ENCODE measurements at places on chromosomes 16 and 17.

DNA sequence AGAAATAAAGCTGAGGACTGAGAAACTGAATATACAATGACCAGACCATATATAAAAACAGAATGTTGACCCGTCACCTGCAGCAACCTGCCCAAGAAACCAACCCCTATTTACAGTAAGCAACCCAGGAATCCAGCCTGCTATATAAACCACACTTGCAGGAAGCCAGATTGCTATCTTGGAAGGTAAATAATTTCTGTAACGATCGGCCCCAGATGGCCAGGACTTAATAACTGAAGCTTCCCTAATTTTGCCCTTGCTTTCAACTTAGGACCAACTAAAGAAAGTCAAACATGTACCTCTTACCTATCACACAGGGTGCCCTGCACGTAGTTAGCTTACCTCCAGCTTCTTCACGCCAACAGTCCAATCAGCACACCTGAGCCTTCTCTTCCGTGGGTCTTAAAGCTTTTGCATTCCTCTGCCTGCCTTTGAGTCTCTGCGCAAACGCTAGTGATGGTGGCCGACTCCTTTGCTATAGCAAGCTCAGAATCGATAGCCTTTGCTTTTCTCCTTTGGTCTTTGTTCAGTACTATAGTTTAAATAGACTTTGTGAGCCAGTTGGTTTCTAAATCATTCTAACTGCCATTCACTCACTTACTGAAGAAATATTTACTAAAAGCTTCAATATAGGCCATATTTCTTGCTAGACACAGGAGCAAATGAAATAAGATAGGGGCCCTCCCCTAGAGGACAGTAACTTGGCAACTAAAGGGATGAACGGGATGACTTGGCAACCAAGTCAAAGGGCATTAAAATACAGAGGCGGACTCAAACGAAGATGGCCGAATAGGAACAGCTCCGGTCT is 31.3 kb downstream of the MPHOSPH6 start:
- no peak for DNase-seq

DNA sequence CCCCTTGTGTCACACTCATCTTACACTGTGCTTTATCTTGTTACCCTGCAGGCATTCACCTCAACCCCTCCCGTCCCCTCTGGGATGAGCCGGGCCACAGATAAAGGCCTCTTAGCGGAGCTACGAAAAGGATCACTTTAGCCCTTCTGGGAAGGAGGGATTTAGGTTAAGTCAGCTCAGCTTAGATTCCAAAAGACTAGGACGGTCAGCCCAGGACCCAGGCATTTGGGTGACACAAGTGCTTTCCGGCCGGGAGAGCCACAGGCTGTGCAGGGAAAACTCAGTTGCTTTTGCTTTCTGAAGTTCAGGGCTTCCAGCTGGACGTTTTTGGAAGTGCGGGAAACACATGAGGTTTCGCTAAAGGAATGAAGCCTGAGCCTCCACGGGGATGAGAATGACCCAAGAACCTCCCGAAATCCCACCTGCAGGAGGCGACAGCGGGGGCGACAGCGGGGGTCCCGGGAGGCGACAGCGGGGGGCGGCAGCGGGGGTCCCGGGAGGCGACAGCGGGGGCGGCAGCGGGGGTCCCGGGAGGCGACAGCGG is 11.6 kb upstream of the METRNL start:
- DNase-seq: no peak

- no peak for DNase-seq
Observed at GRCh38 chr17:11324846-11325420, 83.9 kb downstream of the SHISA6 start.

- no peak for DNase-seq
Observed at GRCh38 chr16:67672306-67672705, 5.7 kb downstream of the C16orf86 start.

DNA sequence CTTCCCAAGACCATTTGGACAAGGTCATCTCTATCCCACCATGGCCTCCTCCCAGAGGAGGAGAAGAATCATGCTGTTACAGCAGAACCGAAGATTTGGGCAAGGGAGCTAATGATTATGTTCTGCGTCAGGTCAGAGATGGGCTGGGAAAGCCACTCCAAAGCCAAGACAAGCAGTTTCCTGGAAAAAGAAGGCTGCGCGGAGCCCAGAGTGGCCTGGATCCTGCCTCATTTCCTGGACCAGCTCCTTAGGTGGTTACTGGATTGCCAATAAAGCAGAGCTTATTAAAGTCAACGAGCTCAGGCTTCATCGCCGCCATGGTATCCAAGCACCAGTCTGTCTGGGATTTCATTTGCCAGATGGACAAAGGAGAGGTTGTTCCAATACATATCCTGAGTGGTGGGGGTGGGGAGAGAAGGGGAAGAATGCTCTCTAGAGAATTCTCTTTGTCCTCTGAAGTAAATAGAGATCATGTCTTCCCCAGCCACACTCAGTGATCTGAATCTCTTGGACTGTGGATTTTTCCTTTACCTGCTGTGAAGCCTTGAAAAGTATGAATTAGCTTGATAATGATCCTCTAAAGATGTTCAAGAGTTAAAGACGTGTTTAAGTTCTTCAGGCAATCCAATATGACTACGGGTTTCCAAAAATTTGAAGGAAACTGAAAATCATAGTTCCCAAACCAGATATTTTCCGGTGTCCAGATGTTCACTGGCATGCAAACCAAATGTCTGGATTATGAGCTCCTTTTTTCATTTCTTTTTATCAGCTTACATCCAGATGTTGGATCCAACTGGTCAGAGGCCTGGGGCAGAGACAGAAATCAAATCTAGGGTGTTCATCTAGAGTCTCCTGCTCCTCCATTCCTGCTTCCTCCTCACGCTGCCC is 17.7 kb downstream of the PRAC1 start:
- DNase-seq: no peak

GRCh38 chr16:6836766-6837165 is 495.9 kb upstream of the RBFOX1 start:
- no peak for DNase-seq

DNA sequence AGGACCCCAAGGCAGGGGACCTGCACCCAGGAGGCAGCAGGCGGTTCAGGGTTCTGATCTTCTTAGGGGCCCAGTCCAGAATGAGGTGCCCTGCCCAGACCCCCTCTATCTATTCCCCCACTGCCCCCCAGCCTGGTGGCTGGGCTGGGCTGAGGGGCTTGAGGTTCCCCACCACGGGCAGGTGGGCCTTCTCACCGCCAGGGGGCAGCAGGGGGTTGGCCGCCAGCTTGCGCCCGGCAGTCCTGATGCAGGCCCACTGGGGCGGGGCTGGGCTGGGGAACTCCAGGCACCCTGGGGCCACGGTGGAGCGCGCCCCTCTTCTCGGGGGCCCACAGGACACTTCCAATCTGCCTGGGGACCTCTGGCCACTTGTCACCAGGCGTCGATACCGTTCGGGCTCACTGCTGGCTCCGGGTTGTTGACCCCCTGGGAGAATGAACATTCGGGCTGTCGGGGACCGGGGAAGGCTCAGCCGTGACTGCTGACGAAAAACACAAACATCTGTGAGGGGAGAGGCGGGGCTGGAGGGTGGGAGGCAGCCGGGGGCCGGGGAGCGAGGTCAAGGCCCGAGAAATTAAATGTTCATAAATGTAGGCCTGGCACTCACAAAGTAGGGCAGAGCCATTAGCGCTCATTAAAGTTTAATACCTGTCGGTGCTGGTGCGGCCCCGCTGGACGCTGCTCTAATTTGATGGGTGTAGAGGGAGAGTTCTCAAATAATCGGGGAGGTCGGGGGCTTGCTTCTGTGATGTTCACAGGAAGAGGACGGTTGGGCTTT is 219.3 kb upstream of the GSE1 start:
- no peak for DNase-seq

DNA sequence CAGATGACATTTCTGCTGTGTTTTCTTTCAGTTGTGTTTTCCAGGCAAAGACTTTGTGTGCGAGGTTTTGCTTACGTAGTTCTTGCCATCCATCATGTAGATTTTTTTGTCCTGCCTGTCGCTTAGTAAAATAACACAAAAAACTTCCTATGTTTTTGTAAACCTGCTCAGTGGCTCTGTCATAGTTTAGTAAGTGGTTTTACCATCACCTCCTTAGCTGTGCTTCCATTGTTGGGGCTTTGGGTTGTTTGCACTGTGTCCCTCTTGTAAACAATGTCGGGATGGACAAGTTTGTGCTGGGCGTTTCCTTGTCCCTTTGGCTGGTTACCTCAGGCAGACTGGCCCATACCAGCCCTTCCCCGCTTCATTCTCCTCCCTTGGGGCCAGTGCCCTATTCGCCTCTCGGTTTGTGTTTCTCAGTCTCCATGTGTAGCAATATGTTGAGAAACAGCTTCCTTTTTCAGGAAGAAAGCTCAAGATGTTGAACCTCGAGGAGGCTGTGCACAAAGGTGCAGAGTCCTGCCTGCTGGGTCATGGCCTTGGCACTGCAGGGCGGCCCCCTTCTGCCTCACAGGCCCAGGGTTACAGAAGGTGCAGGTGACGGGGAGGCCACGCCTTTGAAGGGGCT is 74.6 kb downstream of the KSR1 start:
- no peak for DNase-seq

GRCh38 chr16:51621610-51622009 is 470.5 kb upstream of the SALL1 start:
- DNase-seq: no peak

- DNase-seq: no peak
Observed at GRCh38 chr17:44917456-44917855, 2.2 kb upstream of the GFAP start.

- no peak for DNase-seq
Observed at GRCh38 chr17:69141431-69142174, at the start of gene ABCA6. ABCA6 (minus strand) TSS chr17:69141895; CDS start chr17:69140703, 1,192 bp downstream.

DNA sequence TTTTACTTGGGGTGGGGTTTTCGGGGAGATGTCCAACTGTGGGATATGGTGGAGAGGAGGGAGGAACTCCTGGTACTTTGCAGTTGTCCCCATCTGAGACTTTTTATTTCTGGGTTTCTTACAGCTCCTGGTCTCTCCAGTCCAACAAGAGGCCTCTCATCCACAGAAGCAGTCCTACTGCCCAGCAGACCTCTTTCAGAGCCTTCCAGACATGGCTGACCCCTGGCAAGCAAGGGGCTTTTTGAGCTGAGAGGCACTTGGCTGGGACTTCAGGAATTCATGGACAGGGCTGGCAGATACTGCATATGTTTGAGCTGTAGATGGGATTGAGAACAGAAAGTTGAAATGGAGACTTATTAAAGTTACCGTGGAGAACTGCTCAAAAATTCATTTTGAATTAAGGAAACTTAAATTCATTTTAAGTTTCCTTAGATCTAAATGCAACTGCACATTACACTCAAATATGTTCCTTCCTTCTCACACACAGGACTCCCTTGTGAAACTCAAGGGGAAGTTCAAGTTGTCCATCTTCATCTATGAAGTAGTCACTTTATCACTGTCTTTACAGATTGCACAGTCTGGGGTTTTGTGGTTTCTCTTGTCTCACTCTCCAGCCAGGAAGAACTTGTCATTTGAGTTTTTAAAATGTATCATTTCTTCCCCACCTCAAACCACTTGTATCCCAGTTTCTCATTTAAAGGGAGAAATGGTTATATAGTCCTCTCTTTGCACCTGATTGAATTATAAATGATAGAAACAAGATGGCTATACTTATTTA is 1.1 kb downstream of the LASP1NB start:
- DNase-seq: no peak

DNA sequence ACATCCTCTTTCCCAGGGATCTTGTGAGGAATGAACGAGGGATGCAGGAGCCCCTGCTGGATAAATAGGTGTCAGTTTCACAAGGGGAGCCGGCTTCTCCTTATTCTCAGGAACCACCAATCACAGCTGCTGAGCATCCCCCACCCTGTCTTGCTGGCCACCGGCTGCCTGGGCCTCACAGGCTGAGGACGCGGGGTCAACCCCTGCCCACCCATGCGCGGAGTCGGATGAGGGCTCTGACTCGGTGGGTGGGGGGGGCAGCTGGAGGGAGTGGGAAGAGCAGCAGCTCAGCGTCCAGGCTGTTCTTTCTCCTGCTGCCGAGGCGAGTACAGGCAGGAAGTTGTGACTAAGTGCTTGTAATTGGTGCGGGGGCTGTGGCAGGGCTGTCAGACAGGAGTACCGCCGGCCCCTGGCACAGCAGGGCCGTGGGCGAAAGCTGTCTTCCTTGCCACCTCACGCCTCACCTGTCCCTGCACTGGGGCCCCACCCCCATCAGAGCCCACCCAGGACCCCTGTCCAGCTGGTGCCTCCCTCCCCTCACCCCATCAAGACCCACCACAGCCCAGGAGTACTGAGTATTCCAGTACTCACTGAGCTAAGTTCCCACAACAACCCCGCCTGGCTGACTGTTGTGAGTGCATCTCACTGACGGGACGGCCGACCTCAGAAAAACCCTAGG is 11.0 kb upstream of the DPEP1 start:
- peak; percentile 44 for DNase-seq

DNA sequence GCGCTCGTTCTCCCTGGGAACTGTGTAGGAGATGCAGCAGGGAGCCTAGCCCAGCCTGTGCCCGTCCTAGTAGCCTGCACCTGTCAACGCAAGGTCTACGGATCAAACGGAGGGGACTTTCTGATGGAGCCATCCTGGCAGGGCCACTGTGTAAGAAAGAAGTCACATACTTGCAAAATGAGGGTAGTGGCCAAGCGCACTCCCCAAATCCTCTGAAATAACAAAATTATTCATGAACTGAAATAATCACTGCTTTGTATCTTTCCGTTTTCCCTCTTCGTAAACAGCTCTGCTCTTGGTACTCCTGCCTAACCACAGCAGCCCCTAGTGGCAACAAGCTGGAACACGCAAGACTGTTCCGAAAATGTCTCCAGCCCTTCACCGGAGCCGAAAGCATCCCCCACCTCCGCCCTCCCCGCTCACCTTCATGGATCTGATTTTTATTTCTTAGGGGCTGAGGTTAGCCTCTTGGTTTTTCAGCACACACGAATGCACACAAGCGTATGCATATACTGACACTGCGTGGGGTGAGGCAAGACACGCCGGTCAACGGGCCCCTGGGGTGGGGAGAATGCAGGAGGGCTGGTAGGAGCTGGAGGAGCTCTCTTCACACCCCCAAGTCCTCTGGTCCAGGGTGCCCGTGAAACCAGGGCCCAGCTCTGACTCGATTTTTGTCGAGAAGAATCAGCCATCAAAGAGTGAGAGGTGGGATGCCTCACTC is 100.8 kb downstream of the ABCC12 start:
- DNase-seq: peak; percentile 23

DNA sequence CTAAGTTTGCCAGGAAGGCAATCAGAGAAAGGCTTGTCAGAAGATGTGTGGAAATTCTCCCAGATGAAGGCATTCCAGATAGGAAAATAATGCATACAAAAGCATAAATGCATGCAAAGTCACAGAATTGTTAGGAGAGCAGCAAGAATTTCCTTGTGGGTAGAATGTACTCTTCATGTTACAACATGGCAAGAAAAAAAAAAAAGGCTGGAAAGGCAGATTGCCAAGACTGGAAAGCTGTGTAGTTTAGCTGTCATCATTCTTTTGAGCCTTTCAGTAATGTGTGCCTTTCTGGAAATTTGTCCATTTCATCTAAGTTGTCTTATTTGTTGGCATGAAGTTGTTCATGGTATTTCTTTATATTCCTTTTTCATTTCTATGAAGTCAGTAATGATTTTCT is 71.0 kb upstream of the EFCAB3 start:
- DNase-seq: no peak

GRCh38 chr17:68600931-68601564 is at the start of gene FAM20A:
FAM20A (minus strand) TSS chr17:68601367; CDS start chr17:68600666, 701 bp downstream.
- DNase-seq: no peak

DNA sequence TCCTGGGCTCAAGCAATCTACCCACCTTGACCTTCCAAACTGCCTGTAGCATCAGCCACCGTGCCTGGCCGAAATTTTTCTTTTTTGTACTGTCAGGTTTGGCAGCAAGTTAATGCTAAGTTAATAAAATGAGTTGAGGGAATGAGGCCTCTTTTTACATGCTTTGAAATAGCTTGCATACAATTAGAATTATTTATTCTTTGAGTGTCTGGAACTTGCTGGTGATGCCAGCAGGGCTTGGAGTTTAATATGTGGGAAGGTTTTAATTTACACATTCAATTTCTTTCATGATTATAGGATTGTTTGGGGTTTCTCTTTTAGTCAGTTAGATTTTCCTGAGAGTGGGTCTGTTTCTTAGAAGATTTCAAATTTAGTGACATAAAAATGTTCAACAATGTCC is 31.2 kb upstream of the MSI2 start:
- DNase-seq: no peak

All from fibroblast of skin of left quadriceps (primary cell).